ENCODE measurements at places on chromosomes 4 and X. TPM values are rescaled to one million over a fixed set of nuclear protein-coding genes. Genes with fewer than 3 reads are reported as not detected.

REELD1 gene
- total RNA-seq, result not detected

ERVMER34-1 gene
- not detected for total RNA-seq

USP26 gene
- not detected for total RNA-seq

GJB1 gene
- total RNA-seq, result not detected

ETFDH gene
- 1.4 TPM for total RNA-seq

L1CAM gene
- total RNA-seq, result 25.8 TPM

SUPT20HL1 gene
- total RNA-seq, result 1.7 TPM

PCDH10 gene
- 45.3 TPM for total RNA-seq

CCDC149 gene
- total RNA-seq, result 8.7 TPM

GSX2 gene
- not detected for total RNA-seq

SERPINA7 gene
- total RNA-seq, result 0.75 TPM

FHIP1A gene
- total RNA-seq, result not detected

SYP gene
- 0.53 TPM for total RNA-seq

AADAT gene
- 19.7 TPM for total RNA-seq

HAND2 gene
- total RNA-seq, result 6.0 TPM

CT47B1 gene
- not detected for total RNA-seq

MAGEA9B gene
- not detected for total RNA-seq

GK gene
- 14.2 TPM for total RNA-seq

POLN gene
- total RNA-seq, result 0.21 TPM

SAT1 gene
- total RNA-seq, result 349 TPM

IL2 gene
- not detected for total RNA-seq

BEND2 gene
- total RNA-seq, result not detected

CD99 gene
- total RNA-seq, result 262 TPM

LRBA gene
- 15.2 TPM for total RNA-seq
